Stimulated activated CD4-positive, alpha-beta T cell treated with anti-CD3 and anti-CD28 coated beads, Interleukin-2, amount 100 ng/mL, for 24 hours (primary cell): ENCODE measurements at places on chromosomes 7 and 10.

- no peak for DNase-seq
Measured at GRCh38 chr10:11150231-11150731, 132.6 kb downstream of the CELF2 start.

- DNase-seq, result no peak
Measured at GRCh38 chr7:77386165-77386822, 29.9 kb downstream of the GSAP start.

DNA sequence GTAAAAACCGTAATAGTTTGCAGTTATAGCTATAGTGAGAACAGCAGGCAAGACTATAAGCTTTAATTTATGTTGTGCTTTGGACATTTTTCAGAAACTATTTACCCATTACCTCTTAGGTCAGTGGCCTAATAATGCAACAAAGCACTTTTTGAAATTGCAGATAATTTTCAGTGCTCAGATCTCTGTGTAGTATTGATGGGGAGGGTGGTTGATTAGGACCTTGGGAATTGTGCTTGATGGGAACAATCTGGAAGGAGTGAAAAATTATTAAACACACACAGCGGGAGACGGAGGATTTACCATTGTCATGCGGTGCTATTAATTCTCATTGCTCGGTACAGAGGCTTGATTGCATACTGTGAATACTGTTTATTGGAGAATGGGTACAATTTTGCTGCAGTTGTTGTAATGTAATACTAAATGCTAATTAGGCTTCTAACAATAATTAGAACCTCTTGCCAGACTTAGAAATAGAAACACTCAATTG, 304.8 kb downstream of the LRMDA start:
- no peak for DNase-seq

DNA sequence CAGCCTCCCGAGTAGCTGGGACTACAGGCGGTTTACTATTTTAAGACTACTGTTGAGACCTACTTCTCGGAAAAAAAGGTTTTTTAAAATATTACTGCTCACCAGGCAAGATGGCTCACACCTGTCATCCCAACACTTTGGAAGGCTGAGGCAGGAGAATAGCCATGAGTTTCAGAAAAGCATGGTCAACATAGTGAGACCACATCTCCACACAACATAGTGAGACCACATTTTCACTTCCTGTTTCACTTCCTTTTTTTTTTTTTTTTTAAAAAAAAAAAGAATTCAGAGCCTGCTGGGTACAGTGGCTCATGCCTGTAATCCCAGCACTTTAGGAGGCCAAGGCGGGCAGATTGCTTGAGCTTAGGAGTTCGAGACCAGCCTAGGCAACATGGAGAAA, 46.5 kb downstream of the SVOPL start:
- no peak for DNase-seq

- no peak for DNase-seq
Measured at GRCh38 chr10:118842843-118843624, 88.3 kb upstream of the CACUL1 start.

DNA sequence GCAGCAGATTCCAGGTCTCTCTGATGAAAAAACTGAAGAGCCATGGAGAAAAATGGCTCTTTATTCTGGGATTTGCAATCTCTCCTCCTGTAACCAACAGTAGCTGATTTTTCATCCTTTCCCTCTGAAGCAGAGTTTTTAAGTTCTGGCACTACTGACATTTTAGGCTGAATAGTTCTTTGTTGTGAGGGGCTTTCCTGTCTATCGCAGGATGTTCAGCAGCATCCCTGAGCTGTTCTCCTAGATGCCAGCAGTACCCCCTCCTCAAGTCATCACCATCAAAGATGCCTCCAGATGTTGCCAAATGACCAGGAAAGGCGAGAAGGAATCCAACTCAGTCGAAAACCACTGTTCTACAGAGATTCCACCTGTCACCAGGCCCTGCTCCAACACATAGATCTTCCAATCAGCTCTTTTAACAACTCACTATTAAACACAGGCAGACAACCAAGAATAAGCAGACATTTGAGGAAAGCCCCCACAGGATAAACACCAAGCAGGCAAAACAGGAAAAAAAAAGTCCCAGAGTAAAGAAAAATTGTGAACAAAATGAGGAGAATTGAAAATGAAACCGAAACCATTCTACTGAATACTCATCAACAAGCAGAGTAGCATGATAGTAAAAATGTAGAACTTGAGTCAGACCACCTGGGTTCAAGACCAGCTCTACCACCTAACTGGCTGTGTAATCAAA, 124.8 kb downstream of the MPP7 start:
- DNase-seq, result no peak

DNA sequence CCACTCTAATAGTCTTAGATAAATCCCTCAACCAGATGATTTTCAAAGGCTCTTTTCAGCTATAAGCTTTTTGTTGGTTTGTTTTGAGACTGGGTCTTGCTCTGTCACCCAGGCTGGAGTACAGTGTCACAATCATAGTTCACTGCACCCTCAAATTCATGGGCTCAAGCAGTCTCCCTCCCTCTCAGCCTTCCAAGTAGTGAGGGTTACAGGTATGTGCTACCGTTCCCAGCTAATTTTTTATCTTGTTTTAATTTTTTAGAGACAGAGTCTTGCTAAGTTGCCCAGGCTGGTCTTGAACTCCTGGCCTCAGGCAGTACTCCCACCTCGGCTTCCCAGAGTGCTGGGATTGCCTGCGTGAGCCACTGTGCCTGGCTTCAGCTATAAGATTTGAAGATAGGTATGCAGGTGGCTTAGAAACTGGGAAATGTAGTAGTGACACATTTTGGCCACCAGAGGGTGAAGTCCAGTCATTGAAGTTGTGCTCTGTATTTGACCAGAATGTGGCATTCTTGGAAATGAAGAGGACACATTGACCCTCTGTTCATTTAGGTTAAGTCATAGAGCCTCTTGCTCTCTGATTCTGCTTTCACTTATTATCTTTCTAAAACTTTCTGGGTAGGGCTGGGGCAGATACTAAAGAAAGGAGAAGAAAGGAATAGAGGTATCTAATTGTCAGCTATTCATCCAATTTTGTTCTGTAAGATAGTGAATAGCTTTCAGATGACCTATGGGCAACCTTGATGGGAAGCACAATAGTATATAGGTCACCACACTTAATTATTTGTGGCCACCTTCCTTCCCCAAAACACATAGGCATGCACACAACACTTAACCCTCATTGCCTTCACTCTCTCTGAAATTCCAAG, 36.0 kb downstream of the R3HCC1L start:
- DNase-seq, result peak; percentile 32

DNA sequence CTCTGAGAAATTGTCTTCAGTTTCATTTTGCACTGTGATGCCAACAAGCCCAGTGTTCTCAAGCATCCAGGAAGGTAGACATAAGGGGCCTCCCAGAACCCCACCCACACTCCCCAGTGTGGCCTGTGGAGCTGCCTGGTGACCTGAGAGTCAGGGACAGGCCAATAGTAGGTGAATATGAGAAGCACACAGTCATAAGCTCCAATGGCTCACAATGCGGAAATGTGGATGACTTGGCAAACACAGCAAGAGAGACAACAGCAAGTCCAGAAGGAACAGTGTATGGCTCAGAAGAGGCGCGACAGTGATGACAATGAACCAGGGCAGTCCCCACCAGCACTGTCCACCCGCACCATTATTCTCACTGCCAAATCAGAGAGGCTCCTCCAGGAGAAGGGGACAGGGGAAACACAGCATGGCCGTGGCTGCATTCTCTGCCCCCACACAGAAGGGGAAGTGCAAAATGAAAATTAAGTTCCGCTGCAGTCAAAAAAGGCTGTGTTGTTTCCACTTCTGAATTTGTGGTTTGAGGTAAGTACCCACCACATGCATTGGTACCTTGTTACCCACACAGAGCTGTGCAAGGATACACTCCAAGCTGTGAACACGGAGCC, 419.8 kb downstream of the GRID1 start:
- no peak for DNase-seq
